Stimulated activated CD4-positive, alpha-beta T cell treated with anti-CD3 and anti-CD28 coated beads, TNF-alpha, amount 100 ng/mL, for 48 hours (primary cell): ENCODE measurements at places on chromosomes 16 and 17.

DNA sequence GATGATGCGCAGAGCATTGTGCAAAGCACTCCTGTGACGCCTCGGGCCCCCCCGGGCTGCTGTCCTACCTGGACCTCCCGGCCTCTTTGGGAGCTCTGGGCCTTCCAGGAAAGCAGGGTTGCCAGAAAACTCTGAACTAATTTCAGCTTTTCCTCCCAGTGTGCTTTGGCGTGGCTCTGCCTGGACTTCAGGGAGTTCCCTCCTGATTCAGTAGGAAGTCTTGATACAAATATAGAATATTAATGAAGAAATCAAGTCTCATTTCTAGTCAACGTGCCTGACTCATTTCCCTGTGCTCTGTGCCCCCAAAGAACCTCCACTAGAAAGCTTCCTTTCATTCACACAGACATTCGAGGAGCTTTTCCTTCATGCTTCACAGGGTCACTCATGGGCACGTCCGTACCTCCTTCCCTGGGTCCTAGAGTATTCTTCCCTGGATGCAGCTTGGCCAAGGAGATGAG, 84.0 kb upstream of the NOL11 start:
- no peak for DNase-seq

DNA sequence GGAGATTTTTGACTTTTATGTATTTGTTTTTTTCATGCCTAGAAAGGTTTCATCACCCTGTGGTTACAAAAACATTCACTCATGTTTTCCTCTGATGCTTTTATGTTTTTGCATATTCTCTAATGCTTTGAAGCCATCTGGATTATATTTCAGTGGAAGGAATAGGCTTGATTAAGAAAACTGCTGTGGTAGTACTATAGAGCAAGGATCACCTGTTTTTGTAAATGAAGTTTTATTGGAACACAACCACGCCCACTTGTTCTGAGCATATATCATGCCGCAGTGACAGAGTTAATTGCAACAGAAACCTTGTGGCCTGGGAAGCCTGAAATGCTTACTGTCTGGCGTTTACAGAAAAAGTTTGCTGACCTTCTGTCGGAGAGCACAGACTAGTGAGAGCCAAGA, 11.5 kb downstream of the COX10 start:
- DNase-seq, result no peak

DNA sequence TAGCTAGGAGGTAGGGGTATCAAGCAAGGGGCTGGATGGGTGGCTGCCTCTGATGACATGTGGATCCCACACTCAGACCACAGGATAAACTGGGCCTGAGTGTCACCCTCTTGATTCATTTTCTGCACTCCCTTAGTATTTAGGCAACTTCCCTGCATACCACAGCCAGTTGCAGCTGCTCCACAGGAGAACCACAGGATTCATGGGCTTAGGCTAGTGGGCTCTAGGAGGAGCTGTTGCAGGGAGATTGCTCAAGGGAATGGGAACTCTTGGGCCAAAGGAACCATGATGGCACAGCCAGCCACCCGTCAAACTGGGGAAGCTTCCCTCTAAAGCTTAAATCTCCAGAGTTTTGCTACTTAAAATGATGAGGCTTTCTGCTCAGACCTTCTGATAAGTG, 269.7 kb upstream of the ASIC2 start:
- DNase-seq, result no peak

DNA sequence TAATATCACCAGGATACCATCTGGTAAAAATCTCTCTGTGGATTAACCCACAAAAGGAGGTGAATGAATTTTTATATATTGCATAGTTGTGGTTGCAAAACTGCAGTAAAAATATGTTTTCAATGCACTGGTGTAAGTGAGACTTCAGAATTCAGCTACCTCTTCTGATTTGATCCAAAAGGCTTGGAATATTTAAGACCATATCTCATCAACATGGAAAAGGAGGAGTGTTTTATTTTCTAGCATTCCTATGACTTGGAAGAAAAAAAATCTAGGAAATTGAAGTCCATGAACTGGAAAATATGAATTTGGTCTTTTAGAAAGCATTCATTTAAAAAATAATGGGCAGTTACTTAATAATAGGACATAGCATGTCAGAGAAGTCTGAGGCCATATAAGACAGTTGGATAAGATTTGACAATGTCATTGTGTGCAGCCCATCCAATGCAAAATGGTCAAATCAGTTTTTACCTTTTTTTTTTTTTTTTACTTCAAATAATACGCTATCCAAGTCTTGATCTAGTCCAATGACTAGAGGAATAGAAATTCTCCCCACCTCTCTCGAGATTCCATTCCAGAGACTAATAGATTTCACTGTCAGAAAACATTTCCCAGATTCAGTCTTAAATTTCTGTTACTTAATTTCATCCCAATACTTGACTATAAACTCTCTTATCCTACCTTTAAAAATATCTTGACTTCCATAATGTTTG, 364.9 kb upstream of the PMFBP1 start:
- no peak for DNase-seq

GRCh38 chr16:53974484-53975080, 270.6 kb downstream of the FTO start:
- no peak for DNase-seq

- DNase-seq, result no peak
Observed at GRCh38 chr16:70390774-70391173, 44.1 kb downstream of the DDX19A start.

DNA sequence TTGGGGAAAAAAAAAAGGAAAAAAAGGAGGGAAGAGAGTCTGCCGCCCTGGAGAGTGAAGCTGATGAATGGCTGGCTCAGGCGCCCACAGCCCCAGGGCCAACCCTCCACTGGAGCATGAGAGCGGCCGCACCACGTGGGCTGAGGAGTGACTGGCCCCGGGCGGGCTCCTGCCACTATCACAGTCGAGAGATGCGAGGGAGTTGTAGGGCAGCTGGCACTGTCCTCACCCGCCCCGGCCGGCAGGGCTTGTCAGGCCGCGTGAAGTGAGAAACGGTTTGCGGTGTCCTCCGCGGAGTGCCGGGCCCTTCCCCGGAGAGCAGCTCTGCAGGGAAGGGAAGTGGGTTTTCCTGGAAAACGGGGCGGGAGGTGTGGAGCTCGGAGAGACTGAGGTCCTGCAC, 45.9 kb downstream of the JPH3 start:
- DNase-seq, result no peak
